ENCODE measurements at places on chromosomes 16 and 17.

GRCh38 chr17:74433421-74434121 lies 1.7 kb downstream of the GPRC5C start:
- peaks cover 41% of the 10 kb centered on the region for H3K27me3 ChIP-seq
- peaks cover 17% of the 10 kb centered on the region for H3K4me1 ChIP-seq
- H3K36me3 ChIP-seq: peaks cover 4% of the 10 kb centered on the region
- peak overlapping the region; percentile 80 for H3K27ac ChIP-seq
- no peak overlapping the region for H3K4me3 ChIP-seq

DNA sequence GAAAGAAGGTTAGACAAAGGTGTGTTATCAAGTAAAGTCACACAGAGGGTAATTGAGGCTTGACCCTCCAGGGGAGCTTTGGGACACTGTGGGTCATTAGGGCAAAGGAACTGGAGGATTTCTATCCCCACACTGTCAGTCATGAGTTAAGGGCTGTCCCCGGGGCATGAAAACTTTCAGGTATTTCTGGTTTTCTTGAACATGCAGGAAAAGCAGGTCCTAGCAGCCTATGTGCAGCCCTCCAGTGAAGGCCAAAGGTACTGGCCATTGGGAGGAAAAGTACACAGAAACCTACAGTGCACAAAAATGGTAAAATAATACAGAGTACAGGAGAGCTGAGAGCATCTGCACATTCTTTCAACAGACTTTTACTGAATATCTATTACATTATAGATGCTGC lies 44.4 kb upstream of the SCNN1B start:
- peaks cover 14% of the 10 kb centered on the region for H3K27me3 ChIP-seq
- H3K36me3 ChIP-seq: no peaks in the 10 kb centered on the region

DNA sequence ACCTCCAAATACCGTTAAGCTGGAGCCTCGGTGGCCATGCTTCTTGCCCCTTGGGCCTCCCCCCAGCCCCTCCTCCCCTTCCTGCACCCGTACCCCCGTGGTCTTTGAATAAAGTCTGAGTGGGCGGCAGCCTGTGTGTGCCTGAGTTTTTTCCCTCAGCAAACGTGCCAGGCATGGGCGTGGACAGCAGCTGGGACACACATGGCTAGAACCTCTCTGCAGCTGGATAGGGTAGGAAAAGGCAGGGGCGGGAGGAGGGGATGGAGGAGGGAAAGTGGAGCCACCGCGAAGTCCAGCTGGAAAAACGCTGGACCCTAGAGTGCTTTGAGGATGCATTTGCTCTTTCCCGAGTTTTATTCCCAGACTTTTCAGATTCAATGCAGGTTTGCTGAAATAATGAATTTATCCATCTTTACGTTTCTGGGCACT lies 928 bp downstream of the HBA1 start:
- H3K36me3 ChIP-seq: no peaks in the 10 kb centered on the region
- H3K27me3 ChIP-seq: peaks cover 36% of the 10 kb centered on the region
- no peak for DNase-seq

GRCh38 chr17:27810211-27810901 lies 10.0 kb upstream of the NOS2 start:
- no peak for DNase-seq
- H3K4me1 ChIP-seq: peaks cover 27% of the 10 kb centered on the region
- no peaks in the 10 kb centered on the region for H3K36me3 ChIP-seq
- no peak overlapping the region for H3K27ac ChIP-seq

DNA sequence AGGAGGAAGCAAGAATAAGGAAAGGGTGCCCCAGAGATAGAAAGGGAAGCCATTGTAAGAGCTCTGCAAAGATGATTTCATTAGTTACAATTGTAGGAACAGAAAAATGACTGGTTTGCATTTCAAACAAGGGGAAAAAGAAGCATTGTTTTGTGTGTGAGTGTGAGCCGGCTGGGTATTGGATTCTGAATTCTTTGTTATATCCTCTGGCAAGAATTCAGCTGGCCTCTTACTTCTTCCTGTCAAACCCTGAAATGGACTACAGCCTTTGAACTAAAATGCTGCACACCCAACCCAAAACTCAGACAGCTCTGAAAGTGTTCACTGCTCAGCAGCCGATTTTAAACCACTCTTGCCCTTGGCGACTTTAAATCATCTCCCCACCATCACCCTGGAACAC lies 461.3 kb downstream of the PMP22 start:
- H3K27ac ChIP-seq: no peak overlapping the region
- peaks cover 4% of the 10 kb centered on the region for H3K27me3 ChIP-seq
- no peak overlapping the region for H3K4me3 ChIP-seq
- no peaks in the 10 kb centered on the region for H3K4me1 ChIP-seq
- DNase-seq: no peak

- peaks cover 77% of the 10 kb centered on the region for H3K27me3 ChIP-seq
- H3K27ac ChIP-seq: no peak overlapping the region
- H3K4me1 ChIP-seq: peaks cover 14% of the 10 kb centered on the region
- no peaks in the 10 kb centered on the region for H3K36me3 ChIP-seq
- H3K4me3 ChIP-seq: no peak overlapping the region
Observed at GRCh38 chr16:86740906-86741799, 162.8 kb downstream of the FOXL1 start.

DNA sequence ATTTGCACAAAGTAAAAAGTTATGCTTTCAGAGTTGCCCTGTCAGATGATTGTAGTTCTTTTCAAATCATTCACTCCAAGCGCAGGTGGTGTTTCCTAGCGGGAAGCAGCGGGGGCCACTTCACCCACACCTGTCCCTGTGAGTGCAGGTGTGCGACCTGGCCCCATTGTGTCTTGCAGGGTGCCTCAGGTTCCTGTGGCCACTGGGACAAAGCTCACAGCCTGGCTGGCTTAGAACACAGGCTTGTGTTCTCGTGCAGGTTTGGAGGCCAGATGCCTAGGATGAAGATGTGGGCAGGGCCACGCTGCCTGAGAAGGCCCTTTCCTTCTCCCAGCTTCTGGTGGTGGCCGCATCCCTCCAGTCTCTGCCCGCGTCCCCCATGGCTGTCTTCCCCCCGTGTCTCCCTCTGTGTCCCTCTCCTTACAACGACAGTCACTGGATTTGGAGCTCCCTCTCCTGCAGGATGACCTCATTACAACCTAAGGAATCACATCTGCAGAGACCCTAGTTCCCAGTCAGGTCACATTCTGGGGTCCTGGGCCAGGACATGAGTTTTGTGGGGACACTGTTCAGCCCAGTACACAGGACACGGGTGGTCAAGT lies 90.5 kb downstream of the NPIPB11 start:
- H3K4me1 ChIP-seq: peaks cover 2% of the 10 kb centered on the region
- DNase-seq: no peak
- no peaks in the 10 kb centered on the region for H3K36me3 ChIP-seq
- H3K27ac ChIP-seq: no peak overlapping the region
- no peak overlapping the region for H3K4me3 ChIP-seq

GRCh38 chr17:30821871-30822723 lies 2.4 kb downstream of the CRLF3 start:
- peak overlapping the region; percentile 88 for H3K27ac ChIP-seq
- H3K36me3 ChIP-seq: peaks cover 13% of the 10 kb centered on the region
- H3K4me3 ChIP-seq: peak overlapping the region; percentile 98
- DNase-seq: no peak

DNA sequence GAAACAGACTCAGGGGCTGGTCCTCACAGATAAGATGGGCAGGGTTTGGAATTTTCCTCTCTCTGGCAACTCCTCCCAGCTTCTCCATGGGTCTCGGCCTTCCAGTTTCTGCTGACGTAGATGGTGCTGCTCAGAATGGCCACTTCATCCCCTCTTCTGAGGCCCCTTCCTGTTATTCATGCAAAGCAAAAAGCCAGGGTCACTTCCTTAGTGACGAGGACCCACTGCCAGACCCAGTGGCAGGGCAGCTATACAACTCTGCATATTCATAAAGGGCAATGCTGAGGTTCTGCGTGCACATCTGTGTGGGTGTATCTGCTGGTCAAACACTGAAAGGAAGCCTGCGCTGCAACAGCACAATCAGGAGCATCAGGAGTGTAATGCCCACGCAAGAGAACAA lies 108.8 kb downstream of the WSCD1 start:
- H3K27me3 ChIP-seq: peaks cover 33% of the 10 kb centered on the region
- H3K27ac ChIP-seq: no peak overlapping the region
- no peaks in the 10 kb centered on the region for H3K4me1 ChIP-seq

DNA sequence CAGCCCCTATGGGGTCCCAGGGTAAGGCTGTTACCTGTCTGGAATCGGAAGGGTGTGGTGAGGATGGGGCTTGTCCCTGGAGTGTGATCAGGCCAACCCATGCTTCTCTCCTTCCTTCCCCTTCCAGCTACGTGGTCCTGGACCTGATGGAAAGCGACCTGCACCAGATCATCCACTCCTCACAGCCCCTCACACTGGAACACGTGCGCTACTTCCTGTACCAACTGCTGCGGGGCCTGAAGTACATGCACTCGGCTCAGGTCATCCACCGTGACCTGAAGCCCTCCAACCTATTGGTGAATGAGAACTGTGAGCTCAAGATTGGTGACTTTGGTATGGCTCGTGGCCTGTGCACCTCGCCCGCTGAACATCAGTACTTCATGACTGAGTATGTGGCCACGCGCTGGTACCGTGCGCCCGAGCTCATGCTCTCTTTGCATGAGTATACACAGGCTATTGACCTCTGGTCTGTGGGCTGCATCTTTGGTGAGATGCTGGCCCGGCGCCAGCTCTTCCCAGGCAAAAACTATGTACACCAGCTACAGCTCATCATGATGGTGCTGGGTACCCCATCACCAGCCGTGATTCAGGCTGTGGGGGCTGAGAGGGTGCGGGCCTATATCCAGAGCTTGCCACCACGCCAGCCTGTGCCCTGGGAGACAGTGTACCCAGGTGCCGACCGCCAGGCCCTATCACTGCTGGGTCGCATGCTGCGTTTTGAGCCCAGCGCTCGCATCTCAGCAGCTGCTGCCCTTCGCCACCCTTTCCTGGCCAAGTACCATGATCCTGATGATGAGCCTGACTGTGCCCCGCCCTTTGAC lies 2.4 kb downstream of the MAPK7 start:
- no peak overlapping the region for H3K4me3 ChIP-seq
- no peaks in the 10 kb centered on the region for H3K27me3 ChIP-seq
- no peak for DNase-seq
- no peak overlapping the region for H3K27ac ChIP-seq

DNA sequence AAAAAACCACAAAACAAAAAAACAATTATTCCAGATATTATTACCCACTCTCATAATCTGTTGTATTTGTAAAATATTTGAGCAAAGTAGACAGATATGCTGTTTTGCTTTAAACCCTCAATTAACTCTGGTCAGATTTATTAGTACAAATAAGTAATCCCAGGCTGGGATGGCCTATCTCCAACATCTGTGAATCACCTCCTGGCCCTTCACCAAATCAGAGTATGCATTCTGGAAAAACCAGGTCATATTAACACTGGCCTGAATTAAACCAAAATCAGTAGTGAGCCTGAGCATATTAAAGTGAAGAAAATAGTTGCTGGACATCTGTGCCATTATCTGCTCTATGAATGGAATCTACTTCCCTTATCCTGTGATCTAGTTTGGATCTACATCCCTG lies 41.0 kb downstream of the STAT3 start:
- H3K4me3 ChIP-seq: no peak overlapping the region
- no peaks in the 10 kb centered on the region for H3K36me3 ChIP-seq
- H3K27me3 ChIP-seq: no peaks in the 10 kb centered on the region
- peak overlapping the region; percentile 68 for H3K27ac ChIP-seq
